ENCODE measurements at places on chromosomes 7 and 10.

GRCh38 chr10:68792115-68792514 is 35.2 kb upstream of the STOX1 start:
- no peak for DNase-seq

DNA sequence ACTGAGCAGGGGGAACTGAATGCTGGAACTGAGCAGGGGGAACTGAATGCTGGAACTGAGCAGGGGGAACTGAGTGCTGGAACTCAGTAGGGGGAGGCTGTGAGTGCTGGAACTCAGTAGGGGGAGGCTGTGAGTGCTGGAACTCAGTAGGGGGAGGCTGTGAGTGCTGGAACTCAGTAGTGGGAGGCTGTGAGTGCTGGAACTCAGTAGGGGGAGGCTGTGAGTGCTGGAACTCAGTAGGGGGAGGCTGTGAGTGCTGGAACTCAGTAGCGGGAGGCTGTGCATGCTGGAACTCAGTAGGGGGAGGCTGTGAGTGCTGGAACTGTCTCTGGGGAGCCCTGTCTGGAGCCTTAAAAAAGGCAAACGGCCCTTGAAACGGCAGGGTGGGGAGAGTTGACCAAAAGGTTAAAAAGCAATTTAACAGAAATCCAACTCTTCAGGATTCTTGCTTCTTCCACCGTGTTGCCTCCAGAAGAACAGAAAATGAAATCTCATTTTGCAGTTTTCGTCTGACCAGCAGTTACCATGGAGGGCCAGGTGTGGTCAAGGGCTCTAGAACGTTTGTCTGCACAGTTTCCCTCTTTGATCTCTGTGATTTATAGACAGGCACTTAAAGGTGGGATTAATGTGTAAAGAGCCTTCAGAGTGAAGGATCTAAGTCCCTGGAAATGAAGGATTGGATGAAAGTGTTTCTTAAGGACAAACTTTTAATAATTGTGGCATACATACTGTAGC is 19.1 kb downstream of the DOCK1 start:
- DNase-seq: no peak

GRCh38 chr10:11907914-11908313 is 84.8 kb downstream of the PROSER2 start:
- no peak for DNase-seq

DNA sequence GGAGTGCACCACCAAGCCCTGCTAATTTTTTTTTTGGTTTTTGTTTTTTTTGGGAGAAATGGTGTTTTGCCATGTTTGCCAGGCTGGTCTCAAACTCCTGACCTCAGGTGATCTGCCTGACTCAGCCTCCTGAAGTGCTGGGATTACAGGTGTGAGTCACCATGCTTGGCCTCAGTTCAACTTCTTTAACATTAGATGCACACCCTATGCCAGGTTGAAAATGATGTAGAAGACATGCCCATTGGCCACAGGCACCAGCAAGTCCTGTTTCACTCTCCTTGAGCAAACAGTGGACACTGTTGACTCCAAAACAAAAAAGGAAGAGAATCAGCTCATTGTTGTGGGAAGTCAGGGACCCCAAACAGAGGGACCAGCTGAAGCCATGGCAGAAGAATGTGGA is 1205.3 kb downstream of the REEP3 start:
- no peak for DNase-seq

All from activated CD8-positive, alpha-beta memory T cell treated with anti-CD3 and anti-CD28 coated beads, Interleukin-2, amount 50 U/mL, for 48 hours (primary cell).